Caudate nucleus (tissue), 63 donors: ENCODE measurements at places on chromosomes 6 and 20.

DNA sequence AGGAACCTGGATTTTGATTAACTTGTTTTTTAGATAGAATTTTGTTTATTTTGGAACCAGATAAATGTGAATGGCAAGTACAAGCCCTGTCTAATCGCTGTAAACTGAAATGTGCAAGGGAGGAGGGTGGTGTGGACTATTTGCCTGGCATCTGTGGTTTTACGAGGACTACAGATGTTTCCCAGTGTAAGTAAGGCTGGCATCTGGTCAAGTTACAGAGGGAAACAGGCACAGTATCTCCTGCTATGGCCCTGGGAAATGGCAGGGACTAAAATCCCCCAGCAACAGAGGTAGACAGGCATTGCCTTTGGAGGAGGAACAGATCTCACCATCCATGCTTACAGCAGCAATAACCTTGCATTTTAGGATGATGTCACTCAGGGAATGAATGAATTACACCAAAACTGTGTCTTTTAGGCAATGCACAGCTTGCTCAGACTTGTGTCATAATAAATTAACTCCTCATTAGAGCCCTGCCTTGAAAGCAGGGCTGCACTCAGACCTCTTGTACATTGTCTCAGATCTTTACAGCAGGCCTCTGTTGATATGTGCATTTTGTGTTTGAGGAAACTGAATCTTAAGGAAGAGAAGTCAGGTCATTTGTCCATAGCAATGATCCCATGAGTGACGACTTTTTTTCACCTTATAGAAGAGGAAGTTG lies 96.2 kb downstream of the TCP11 start:
- DNase-seq = no peak

DNA sequence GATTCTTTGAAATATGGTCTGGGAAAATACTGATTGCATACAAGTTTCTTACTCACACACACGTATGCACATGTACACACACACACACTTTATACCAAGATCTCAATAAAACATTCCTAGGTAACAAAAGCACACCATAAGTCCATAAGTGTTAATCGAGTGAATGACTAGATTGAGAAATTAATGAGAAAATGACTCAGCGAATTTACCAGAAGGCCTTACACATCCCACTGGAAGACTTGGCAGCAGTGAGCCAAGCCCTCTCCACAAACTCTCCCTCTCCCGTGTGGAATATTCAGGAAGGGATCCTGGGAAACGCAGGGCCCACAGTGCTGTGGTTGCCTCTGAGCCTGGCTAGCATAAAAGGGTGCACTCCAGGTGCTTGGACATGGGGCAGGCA lies 227.2 kb downstream of the LY86 start:
- DNase-seq = no peak

GRCh38 chr6:118931436-118931835 lies 3.5 kb downstream of the MCM9 start:
- DNase-seq = no peak

- DNase-seq = no peak
Measured at GRCh38 chr20:23335521-23335920, 15.1 kb upstream of the NXT1 start.

DNA sequence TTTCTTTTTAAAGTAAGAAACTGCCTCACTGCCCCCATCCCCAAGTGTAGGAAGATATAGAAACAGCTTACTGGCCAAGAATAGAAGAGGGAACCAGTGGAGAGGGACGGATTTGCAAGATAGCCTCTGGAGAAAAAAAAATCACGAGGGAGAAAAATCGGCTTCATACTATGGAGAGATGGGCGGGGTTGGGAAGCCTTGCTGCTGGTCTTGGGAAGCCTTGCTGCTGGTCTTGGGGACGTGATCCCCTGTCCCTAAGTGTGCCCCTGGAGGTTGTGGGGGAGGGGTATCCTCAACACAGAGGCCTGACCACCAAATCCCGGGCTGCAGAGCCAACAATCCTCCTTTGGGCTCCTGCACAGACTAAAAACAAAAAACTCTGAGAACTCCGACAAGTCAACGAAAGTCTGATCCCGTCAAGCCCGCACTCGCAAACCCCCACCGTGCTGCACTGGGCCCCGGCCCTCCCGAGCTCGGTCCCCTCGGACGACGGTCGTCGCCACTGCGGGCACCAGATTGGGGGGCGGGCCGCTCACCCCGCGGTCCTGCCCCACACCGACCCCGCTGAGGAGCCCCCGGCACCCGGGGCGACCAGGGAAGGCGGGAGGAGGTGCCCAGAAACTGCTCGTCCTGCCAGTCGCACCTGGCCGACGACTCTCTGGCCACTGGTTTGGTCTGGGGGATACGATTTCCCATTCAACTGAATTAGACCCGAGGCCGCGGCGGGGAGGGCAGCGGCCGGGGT lies 750 bp downstream of the MAP7 start:
- DNase-seq = no peak

DNA sequence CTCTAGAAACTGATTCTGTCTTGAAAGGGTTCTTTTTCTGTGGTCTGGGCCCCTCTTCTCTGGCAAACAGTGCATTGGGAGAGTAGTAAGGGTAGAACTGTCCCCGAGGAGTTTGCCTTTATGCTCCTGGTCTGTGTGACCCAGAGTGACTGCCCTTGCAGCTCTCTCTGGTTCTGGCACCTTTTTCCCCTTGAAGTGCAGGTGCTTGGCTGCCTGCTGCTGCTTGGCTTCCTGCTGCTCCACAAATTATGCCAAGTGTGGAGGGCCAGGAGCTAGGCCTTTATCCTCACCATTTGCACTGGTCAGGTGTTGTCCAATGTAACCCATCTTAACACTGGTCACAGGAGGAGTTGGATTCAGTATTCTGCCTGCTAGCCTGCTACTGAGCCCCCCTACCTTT lies 11.2 kb downstream of the KIZ start:
- DNase-seq = no peak

- DNase-seq = no peak
Measured at GRCh38 chr6:144675231-144675861, 390.2 kb downstream of the UTRN start.

GRCh38 chr6:17057322-17057721 lies 44.5 kb upstream of the STMND1 start:
- no peak for DNase-seq

- no peak for DNase-seq
Measured at GRCh38 chr6:28542440-28543296, 17.0 kb downstream of the GPX5 start.

- DNase-seq = no peak
Measured at GRCh38 chr20:62400021-62400420, 7.1 kb downstream of the CABLES2 start.

GRCh38 chr6:45917439-45917838 lies 98.2 kb downstream of the CLIC5 start:
- DNase-seq = no peak

GRCh38 chr6:83309344-83309743 lies 116.2 kb downstream of the RWDD2A start:
- no peak for DNase-seq

DNA sequence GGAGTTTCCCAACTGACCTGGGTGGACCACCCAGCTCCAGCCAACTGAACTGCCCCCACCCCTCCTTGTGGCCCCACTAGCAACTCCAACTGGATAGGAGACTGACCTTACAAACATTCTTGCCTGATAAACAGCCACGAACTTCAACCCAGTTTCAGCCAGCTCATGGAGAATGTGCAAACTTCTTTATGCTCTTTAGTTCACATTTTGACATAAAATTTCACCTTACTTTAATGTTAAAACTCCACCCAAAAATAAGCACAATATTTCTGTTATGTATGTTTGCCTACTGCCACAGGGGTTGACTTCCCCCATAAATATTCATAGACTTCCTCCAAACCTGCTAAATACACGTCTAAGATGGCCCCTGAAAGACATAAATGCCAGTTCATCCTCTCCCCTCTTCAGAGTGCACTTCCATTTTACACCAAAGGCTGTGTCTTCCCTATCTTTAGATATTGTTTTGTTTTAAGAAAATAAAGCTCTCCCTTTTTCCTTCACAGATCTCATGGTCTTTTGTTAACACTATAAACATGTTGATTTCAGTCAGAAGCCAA lies 643.7 kb downstream of the EPM2A start:
- no peak for DNase-seq

DNA sequence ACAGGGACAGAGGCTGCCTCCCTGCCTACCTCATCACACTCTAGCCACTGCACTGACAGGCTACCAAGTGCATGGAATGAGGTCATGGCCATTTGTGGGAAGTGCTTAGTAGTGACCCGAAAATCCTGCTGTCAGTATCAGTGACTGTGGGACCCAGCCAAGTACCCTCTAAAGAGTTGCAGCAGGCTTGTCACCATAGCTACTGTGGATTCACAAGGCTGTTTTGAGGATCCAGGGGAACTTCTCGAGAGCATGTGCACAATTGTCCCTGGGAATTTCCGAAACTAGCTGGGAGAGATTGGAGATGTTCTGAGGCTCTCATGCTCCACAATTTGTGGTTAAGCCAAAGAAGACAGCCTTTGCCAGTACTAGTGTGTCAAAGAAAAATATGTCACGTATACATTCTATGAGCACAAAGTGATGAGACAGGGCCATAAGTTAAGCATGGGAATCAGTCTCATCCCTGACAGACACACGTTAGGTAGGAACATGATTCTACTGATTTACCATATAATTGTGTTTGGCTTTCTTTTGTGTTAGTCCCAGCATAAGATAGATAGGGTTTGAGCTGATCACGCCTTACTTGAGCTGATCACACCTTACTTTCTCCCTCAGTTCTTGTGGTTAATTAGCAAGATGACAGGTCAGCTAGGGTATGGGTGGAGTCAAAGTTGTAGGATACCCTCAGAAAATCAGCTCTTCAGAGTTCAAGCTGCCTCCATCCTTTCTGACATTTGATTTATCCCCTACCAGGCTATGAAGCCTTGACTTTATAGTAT lies 42.6 kb upstream of the TMEM170B start:
- no peak for DNase-seq

- DNase-seq = no peak
Measured at GRCh38 chr20:20331817-20332216, 36.1 kb upstream of the INSM1 start.

- DNase-seq = no peak
Measured at GRCh38 chr20:11544029-11544678, 373.5 kb upstream of the BTBD3 start.
